Stimulated activated CD8-positive, alpha-beta memory T cell treated with anti-CD3 and anti-CD28 coated beads, Interleukin-12 subunit alpha, Interleukin-12 subunit beta, amount 100 ng/mL, for 4 hours (primary cell): ENCODE measurements at places on chromosomes 6 and 20.

- no peak for DNase-seq
Observed at GRCh38 chr20:15547119-15547518, 1026.1 kb downstream of the KIF16B start.

GRCh38 chr6:72559067-72559466 is 62.8 kb upstream of the KCNQ5 start:
- DNase-seq = no peak

DNA sequence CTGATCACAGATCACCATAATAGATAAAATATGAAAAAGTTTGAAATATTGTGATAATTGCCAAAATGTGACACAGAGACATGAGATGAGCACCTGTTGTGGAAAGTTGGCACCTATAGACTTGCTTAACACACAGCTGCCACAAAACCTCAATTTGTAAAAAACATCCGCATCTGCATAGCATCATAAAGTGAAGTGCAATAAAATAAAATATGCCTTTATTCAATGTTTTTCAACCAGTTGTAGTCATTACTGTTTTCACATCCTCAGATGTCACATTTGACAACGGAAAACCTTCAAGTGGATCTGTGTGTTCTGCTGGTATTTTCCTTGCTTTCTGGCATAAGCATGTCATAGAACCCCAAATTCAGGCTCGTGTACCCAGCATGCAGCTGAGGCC is 50.2 kb upstream of the IFNGR1 start:
- no peak for DNase-seq

- no peak for DNase-seq
Observed at GRCh38 chr6:119312875-119313338, 36.7 kb downstream of the MAN1A1 start.
